ENCODE measurements at places on chromosomes 12 and 14.

GRCh38 chr12:24039113-24039525 is 89.6 kb upstream of the SOX5 start:
- no peak for DNase-seq

GRCh38 chr12:47835006-47835830 is 15.5 kb upstream of the HDAC7 start:
- DNase-seq: no peak

- DNase-seq: no peak
Measured at GRCh38 chr12:53810950-53811349, 59.2 kb upstream of the CISTR start.

GRCh38 chr12:132147423-132148367 is 3.4 kb downstream of the NOC4L start:
- no peak for DNase-seq

- no peak for DNase-seq
Measured at GRCh38 chr14:29548948-29549370, 378.7 kb downstream of the PRKD1 start.

DNA sequence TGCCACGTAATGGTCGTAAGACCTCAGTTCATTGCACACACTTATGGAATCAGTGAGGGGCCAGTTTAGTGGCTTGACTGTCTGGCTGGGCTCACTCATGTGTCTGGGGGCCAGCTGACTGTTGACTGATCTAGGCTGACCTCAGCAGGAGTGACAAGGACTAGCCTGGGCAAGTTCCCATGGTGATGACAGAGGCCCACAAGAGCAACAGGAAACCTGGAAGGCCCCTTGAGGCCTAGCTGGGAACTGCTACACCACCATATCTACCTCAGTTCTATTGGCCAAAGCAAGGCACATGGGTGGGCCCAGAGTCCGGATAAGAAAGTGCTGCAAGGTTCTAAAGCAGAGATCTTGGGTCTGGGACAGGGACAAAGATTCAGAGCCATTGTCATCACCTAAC is 21.3 kb upstream of the RFLNA start:
- DNase-seq: no peak

DNA sequence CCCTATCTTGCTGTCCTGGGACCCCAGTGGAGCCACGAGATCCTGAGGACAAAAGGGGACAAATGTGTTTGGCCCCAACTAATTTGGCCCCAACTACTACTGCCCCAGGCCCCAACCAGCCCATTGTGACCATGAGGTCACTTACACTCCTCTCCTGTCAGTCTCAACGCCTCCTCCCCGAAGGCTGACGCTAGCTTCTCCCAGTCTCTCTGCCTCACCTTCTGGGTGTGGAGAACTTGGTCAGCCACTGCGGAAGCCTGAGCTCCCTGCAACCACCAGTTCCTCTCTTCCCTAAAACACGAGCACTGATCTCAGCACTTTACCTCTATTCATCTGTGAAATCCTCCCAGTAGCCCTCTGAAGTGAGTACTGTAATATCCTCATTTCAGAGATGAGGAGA is 13.3 kb downstream of the FAM181A start:
- DNase-seq: no peak

DNA sequence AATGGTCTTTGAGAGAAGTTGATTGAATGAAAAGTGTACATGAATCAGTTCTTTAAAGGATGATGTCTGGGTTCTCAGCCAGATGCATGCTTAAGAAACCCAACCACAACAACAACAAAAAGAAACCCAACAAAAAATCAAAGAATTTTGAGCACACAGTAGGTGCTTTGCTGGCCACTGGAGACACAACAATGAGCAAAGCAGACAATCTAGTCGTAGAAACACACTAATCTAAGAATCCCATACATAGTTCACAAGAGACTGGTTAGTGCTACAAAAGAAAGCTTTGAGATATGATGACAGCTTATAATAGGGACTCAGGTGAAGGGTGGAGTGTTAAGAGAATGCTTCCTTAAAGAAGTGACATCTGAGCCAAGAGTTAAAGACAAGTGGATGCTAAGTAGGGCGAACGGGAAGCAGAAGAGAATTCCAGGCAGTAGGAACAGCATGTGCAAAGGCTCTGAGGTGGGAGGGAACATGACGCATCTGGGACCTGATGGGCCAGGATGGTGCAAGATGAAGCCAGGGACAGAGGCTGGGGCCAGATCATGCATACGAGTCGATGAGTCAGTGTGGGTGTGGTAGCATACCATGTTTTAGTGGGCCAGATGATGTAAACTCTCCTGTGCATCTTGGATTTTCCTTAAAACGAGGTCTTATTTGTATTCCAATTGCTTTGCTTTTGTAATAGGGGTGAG is 4.6 kb upstream of the HIP1R start:
- no peak for DNase-seq

DNA sequence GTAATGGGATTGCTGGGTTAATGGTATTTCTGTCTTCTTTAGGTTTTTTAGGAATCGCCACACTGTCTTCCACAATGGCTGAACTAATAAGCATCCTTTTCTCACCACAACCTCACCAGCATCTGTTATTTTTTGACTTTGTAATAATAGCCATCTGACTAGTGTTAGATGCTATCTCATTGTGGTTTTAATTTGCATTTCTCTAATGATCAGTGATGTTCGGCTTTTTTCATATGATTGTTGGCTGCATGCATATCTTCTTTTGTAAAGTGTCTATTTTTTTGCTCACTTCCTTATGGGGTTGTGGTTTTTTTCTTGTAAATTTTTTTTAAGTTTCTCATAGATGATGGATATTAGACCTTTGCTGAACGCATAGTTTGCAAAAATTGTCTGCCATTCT is 377.9 kb downstream of the GALC start:
- DNase-seq: no peak

DNA sequence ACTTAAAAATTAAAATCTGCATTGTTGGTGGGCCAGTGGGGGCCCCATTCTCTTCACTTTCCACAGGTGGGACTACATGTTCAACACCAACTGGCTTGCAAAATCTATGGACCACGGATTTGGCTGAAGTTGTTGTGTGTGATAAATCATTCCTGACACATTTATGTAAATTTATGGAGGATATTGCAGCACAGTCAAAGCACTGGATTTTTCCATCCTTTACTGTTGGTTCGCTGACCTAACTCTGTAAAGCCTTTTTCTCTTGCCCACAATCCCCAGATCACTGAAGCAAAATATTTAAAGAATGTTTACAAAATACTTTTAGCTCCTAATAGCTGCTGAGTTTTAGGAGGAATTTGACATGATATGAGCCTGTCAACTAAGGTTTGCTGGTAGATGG is 219.7 kb upstream of the PRICKLE1 start:
- DNase-seq: no peak

DNA sequence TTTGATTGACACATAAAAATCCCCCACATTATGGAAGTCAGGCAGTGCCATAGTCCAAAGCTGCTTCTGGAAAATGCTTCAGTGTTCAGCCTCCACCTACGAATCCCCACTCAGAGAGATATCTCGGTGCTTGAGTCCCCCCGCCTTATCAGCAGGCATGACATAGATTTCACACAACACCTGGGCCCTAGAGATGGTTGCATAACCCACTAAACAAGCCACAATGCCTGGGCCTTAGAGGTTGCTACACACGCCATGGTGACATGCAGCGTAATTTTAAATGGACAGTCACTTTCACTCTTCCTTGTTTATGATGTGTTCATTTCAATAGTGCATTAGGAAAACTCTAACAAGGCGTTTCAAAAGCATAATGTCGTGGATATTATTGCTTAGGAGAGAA is 38.0 kb downstream of the CCDC60 start:
- DNase-seq: no peak

GRCh38 chr14:23405516-23406025 is 2.5 kb downstream of the MYH6 start:
- no peak for DNase-seq

GRCh38 chr14:81091139-81091538 is 129.6 kb downstream of the GTF2A1 start:
- DNase-seq: no peak

GRCh38 chr12:44384136-44384535 is 492.0 kb downstream of the NELL2 start:
- no peak for DNase-seq

GRCh38 chr12:107530701-107531100 is 154.9 kb upstream of the PWP1 start:
- no peak for DNase-seq

DNA sequence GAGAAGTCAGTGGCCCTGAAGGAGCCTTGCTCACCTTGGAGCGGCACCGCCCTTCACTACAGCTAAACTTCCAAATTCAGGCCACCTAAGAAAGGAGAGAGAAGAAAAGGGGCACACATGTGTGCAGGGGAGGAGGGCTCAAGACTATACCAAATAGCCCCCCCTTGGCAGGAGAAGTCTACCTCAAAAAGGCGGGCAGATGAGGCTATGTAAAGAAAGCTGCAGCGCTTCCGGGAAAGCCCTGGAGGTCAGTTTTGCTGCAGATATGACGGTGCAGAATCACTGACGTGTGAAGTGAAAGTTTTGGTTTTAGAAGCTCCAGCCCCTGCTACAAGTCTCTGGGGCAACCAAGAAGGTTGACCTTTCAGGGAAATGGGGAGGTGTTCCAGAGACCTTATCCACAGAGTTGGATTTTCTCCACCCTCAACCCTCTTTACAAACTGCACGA is 48.2 kb upstream of the PNMA1 start:
- no peak for DNase-seq

DNA sequence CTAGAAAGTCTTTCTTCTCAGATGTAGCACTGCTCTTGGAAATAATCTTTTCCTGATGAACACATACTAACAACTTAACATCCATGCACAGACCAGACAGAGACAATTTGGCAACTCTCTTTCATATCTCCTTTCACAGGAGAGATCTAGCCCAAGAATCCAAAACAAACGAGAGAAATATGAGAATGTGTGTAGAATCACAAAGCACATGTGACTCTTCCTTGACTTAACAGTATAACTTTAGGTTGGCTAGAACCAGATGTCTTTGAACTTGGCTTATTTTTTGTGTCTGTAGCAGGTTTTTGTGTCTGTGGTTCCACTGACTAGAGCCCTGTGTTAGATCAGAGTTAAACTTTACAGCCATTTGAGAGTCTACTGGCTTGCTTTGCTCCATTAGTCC is 114.2 kb downstream of the STXBP6 start:
- no peak for DNase-seq

DNA sequence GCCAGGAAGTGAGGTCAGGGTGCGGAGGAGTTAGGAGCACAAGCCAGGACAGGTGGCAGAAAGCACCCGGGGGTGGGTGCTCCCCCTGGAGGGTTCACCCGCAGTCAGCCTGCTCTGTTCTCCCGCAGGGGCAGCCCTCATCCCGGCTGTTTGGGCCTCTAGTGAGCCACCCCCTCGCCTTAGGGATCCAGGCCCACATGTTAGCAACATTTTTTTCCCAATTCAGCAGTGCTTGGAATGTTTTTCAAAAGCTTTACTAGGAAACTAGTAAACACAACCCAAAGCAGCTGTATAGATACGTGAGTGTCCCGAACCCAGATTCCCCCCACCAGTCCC is 28.5 kb upstream of the NXPH4 start:
- no peak for DNase-seq

DNA sequence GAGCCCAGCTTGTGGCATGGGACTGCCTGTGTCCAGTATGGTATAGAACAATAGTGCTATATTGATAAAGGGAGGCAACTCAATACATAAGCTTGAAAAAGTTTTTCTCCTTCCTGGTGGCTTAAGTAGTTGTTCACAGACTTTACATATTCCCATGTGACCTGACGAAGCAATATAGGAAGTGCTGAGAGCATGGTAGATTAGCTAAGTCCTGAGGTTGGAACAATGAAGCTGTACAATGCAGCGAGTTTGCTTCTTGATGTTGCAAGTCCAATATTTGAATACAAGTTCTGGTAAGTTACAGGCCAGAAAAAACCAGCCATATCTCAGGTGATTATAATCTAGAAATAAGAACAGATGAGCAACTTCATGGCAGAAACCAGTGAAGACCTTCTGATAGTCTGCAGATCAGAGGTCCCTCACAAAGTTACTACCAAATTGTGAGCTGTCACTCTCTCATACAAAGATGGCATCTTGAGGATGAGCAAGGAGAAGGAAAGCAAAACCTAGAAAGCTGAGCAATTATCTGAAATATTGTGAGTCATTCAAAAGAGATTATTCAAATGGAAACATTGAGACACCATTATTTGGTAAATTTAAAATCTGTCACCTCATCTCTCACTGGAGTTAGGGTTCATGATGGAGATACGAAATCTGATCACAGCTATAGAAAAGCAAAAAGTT is 72.9 kb upstream of the BTG1 start:
- no peak for DNase-seq

DNA sequence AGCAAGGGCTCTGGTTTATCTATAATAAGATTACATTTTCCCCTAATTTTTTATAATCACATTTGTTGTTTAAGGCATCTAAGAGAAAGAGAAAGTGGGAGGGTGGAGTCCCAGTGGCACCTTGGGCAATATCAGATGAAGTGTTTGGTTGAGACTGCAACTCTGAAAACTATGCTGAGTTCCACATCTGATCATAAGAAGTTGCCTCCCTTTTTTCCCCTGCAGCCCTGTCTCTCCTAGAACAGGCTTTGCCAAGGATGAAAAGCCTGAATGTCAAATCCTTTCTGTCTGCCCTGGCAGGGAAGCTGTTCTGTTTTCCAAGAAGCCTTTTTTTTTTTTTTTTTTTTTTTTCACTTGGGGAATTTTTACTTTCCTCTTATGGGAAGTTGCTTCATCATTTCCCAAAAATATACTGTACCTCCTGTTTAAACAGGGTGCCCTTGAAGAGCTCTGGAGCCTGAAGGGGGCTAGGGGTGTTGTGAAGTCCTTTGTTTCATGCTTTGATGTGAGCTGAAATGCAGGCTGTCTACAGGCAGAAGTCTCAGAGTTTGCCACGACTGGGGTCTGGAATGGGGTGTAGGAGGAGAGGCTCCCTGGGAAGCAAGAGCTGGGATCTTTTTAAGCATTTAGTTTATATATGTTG is 71.3 kb downstream of the SUSD6 start:
- DNase-seq: peak; percentile 35

DNA sequence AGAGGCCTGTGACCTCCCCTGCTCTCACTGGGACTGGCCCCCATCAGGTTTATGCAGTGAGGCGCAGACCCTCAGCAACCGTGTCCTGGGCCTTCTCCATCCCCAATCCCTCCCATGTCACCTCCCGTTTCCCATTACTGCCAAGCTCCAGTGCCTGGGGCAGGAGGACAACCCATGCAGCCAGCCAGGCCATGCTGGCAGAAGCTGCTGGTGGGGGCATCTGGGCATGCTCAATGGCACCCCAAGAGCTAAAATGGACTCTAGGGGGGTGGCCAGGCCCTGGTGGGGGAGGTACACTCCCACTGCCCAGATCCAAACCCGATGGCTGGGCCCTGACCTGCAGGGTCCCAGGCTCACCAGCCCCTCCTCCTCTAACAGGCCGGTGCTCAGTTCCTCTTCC is 20.5 kb upstream of the GPR132 start:
- no peak for DNase-seq

DNA sequence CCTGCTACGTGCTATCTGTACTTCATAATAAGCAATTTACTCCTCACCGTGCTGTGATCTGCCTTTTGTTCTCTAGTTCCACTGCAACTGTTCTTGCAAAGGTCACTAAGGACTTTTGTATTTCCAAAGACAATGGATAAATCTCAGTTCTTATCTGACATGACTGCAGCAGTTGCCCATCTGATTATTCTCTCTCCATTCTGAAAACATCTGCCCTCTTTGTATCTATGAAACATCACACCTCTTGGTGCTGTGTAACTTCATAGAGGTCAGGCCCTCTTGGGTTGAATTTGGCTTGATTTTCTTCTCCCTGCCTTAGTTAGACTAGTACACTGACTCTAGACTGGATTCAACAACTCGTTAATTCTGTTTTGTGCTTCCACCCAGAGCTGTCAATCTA is 319.6 kb downstream of the BTG1 start:
- DNase-seq: no peak

- peak; percentile 34 for DNase-seq
Measured at GRCh38 chr14:77459072-77459723, 1.3 kb downstream of the AHSA1 start.
